Subcutaneous adipose tissue (tissue), 4 donors: ENCODE measurements at places on chromosomes 12 and 14. TPM values are rescaled to one million over a fixed set of nuclear protein-coding genes. Genes with fewer than 3 reads are reported as not detected.

Gene FGD6
- total RNA-seq = 13.8 TPM

Gene CLEC1A
- total RNA-seq = 2.9 TPM

Gene NXPH4
- total RNA-seq = not detected

Gene FGF6
- not detected for total RNA-seq

Gene COQ10A
- total RNA-seq = 12.8 TPM
